ENCODE measurements at places on chromosomes 12 and 14.

- DNase-seq: no peak
These were observed 54.3 kb upstream of the PYGL start for GRCh38 chr14:50998612-50999011.

DNA sequence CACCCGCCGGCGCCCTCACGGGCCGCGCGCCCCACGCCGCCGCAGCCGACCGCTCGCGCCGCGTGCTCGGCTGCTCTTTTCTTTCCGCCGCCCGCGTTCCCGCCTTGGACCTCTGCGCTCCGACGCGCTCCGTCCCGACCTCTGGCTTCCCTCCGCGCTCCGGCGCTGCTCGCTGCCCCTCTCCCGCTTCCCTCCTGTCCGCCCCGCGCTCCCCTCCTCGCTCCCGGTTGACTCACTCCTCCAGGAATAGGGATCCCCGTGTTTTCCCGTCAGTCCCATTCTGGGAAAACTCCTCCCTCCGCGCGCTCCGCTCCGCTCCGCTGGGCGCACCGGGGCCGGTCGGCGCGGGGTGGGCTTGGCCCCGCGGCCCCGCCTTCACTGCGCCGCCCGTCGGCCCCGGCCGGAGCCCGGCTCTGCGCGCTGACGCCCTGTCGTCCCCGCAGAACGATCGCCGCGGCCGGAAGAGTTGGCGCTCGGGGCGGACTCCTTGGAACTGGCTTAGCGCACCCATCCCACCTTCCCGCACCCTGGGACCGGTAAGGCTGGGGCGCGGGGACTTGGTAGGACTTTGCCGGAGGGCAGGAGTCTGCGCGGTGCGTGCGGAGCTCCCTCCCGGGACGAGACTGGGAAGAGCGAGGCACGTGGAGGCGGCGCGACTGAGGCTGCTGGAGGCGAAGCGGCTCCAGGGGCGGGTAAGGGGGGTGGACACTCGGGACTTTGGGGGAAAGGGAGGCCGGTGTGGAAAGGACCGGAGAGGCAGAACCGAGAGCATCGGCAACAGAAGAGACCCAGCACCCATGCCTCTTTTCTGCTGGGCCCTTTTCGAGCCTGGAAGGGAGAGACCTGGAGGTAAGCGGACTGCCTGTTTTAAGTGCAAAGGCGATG lies 550 bp downstream of the TEAD4 start:
- no peak for DNase-seq

DNA sequence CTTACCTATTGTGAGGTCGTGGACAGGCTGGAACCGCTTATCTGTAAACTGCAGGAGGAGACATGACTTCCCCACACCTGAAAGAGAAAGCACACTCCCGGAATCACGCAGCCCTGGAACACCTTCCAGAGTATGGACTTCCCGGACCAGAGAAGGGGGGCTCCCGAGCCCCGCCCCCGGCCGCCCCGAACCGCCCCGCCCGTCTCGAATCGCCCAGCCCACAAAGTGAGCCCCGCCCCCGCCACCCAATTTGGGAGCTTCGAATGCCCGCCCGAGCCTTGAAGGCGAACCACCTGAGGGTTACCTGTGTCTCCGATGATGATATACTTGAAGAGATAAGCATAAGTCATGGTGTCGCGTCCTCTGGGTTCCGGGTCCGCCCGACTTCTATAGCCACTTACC lies 235 bp downstream of the RAB2B start:
- peak; percentile 89 for DNase-seq

GRCh38 chr12:10179776-10180181 lies 947 bp downstream of the TMEM52B start:
- DNase-seq: no peak

- DNase-seq: no peak
These were observed 608 bp upstream of the PIANP start for GRCh38 chr12:6701078-6701768.

Data from effector CD8-positive, alpha-beta T cell (primary cell).